ENCODE measurements at places on chromosomes 1 and 21. TPM values are rescaled to one million over a fixed set of nuclear protein-coding genes. Genes with fewer than 3 reads are reported as not detected.

Gene TGFBR3
- 39.3 TPM for total RNA-seq

Gene KRTAP13-2
- total RNA-seq = not detected

DNA sequence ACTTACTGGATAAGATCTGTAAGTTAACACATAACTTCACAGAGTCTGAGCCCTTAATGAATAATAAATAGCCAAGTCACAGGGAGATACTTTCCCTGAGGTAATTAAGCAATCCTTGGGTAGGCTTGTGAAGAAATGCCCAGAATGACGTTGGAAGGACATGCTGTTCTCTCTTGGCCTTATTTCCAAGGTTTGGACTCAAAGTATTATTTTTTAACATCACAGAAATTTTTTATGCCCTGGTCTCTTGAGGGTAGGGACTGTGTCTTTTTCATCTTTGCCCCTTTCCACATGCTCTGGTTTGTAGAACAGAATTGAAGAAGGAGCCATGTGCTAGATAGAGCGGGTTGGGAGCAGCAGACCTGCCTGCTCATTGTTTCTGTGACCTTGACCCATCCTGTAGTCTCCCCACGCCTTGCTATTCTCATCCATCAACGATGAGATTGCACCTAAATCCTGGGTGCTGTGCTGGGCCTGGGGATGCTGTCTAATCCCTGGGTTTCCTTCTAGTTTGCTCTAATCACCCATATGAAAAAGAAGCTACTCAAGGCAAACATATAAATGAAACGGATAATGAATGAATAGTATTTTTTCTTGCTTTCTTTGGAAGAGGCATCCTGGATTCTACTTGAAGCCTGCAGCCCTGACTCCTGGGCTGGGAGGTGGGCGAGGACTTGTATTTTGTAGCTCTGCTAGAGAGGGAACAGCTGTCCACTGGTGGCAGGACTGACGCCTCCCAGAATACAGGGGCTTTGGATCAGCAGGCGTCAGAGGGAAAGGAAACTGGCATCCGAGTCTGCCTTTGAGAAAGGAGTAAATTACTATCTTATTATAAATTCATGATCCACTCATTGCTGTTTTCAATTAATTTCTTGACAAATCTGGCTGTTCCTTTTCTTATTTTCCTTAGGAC is 17.5 kb upstream of the LAMTOR5 start:
- no peaks in the 10 kb centered on the region for H3K4me1 ChIP-seq
- H3K36me3 ChIP-seq = no peaks in the 10 kb centered on the region
- DNase-seq = no peak
- H3K27me3 ChIP-seq = no peaks in the 10 kb centered on the region
- H3K27ac ChIP-seq = no peak overlapping the region
- H3K4me3 ChIP-seq = no peak overlapping the region

- H3K4me1 ChIP-seq = peaks cover 8% of the 10 kb centered on the region
- no peak for DNase-seq
- no peaks in the 10 kb centered on the region for H3K36me3 ChIP-seq
- H3K27me3 ChIP-seq = no peaks in the 10 kb centered on the region
- H3K4me3 ChIP-seq = no peak overlapping the region
These were observed 170.6 kb downstream of the RUNX1 start for GRCh38 chr21:34878501-34878900.

DNA sequence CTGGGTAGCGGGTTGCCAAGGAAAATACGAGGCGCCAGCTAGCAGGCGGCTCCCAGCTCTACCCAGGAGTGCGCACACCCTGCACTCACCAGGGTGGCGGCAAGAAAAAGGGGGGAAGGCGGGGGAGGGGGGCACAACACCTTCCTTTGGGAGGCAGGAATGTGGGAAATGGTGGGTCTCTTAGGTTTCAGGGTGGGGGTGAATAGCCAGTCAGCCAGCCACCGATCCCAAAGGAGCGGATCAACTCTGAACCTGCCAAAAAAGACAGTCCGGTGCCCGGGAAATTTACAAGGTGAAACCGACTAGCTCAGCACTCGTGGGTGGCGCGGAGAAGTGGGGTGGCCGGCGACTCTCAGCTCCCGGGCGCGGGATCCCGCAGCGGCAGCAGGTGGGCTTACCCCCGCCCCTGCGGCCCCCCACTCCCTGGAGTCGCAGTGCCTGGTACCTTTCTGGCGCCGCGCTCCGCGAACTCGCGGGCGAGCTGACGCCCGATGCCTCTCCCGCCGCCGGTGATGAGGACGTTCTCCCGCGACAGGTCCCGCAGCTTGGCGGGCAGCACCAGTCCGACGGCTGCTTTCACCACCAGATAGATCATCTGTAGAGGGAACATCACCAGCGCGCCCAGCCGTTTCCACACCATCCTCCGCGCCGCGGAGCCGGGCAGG is 1.2 kb downstream of the DHRS3 start:
- peak overlapping the region; percentile 76 for H3K4me3 ChIP-seq
- peaks cover 5% of the 10 kb centered on the region for H3K36me3 ChIP-seq
- no peaks in the 10 kb centered on the region for H3K27me3 ChIP-seq

DNA sequence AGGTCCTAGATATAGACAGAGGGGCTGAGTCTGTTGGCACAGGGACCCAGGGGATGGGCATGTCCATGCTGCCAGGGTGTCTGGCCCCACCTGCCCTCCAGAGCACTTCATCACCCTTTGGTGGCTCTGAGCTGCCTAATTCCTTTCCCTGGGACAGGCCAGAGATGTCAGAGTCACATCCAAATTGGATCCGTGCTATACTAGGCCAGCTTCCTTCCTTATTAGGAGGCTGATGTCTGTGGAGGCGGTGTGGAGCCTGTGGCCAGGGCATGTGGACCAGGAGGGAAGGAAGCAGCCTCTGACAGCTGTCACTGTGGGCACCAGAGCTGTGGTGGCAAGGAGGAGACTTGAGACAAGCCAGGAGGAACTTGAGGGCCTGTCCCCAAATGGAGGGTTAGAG is 77.7 kb upstream of the TMEM51 start:
- H3K36me3 ChIP-seq = no peaks in the 10 kb centered on the region
- no peak overlapping the region for H3K4me3 ChIP-seq
- H3K27ac ChIP-seq = no peak overlapping the region
- no peaks in the 10 kb centered on the region for H3K27me3 ChIP-seq

DNA sequence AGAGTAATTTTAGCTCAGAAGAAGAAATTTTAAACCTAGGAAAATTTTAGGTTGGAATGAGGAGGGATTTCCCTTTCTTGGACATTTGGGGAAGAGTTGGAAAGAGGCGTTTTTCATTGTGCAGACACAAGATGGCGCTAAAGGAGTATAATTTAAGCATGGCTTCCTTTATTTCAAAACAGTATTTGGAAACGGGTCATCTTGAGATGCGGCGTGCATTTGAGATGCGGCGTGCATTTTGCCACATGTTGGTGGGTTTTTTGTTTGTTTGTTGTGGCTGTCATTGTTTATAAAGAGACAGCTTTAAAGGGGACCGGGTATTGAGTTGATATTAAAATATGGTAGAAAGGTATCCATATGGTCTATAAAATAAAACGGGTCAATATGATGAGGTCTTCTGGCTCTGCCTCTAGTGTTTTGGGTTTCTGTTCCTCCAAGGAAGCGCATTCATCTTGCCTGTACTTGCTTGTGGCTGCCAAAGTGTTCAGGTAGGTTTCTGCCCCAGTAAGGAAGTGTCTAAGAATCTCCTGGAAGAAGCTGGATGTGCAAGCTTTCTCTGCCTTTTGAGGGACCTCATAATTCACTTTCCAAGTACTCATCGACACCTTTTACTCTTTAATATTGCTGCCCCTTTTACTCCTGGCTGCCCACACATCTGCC is 210.3 kb downstream of the SLC35F3 start:
- H3K27ac ChIP-seq = no peak overlapping the region
- peaks cover 5% of the 10 kb centered on the region for H3K27me3 ChIP-seq
- no peak overlapping the region for H3K4me3 ChIP-seq
- DNase-seq = peak; percentile 46

- DNase-seq = peak; percentile 58
- no peak overlapping the region for H3K4me3 ChIP-seq
- no peaks in the 10 kb centered on the region for H3K27me3 ChIP-seq
- no peak overlapping the region for H3K27ac ChIP-seq
These were observed 440.9 kb downstream of the PRDM2 start for GRCh38 chr1:14140831-14141401.

DNA sequence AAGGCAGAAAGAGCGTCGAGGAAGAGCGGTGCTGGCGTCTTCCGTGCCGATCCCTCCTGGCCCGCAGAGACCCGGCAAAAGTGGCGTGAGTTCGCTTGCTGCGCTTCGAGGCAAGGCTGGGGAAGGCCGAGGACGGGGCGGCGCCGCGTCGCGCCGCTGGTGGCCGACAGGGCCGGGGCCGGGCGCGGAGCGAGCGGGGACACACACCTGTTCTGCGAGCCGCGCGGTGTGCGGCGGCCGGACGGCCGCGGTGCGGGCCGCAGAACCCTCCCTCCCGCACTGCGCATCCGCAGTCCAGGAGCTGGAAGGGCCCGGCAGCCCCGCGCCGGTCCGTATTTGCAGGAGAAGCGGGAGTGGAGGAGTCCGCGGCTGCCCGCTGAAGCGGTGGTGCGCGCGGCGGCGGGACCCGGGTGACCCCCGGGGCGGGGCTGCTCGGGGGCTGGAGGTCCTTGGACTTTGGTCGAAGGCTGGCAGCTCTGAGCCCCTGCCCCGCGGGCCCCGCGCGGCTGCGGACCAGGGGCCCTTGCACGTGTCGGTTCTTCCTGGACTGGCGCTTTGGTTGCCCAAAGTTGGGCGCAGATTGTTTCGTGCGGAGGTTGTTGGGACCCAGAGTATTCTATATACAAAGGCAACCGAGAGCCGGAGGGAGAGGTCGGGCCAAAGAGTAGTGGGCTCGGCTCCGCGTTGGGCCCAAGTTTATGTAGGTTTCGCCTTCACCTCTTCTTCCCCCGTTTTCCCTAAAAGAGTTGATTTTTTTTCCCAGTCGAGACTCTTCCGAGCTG is 2.6 kb downstream of the RNF220 start:
- H3K4me3 ChIP-seq = no peak overlapping the region
- no peaks in the 10 kb centered on the region for H3K36me3 ChIP-seq
- no peak overlapping the region for H3K27ac ChIP-seq
- H3K27me3 ChIP-seq = peaks cover 4% of the 10 kb centered on the region
- peaks cover 4% of the 10 kb centered on the region for H3K4me1 ChIP-seq

- no peaks in the 10 kb centered on the region for H3K4me1 ChIP-seq
- no peak overlapping the region for H3K4me3 ChIP-seq
- no peaks in the 10 kb centered on the region for H3K27me3 ChIP-seq
- H3K36me3 ChIP-seq = no peaks in the 10 kb centered on the region
- DNase-seq = no peak
These were observed 352.1 kb downstream of the TBX15 start for GRCh38 chr1:118636004-118636403.

DNA sequence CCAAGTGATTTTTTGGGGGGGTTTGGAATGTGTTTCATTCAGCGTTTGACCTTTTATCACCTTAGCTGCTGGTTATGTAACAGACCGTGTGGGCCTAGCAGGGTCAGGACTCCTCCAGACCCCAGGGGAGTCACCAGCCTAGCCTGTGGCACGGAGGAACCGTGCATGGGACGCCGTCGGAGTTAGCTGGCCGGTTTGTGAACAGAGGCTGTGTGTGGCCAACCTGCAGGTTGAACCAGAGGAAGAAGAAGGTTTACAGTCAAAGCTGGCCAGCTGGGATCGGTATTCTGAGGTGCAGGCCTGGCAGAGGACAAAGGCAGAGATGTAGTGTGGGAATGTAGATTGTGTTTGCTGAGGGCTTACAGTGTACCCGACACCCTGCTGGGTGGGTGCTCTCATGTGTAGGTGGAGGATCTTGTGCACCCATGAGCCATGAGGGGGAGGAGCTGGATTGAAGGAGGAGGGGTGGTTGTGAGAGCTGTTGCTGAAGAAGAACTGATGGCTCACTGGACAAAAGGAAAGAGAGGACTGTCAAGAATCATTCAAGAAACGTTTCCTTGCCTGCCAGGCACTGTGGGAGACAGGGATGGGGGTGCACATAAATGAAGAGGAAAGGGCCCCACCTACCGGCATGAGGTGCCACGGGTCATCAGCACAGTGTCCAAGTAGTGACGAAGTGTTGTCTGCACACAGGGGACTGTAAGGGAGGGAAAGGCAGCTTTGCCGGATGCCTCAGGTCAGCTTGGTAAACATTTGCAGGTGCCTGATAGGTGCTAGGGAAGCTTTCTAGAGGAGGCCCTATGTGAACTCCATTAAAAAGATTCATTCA is 40.0 kb upstream of the PWP2 start:
- no peaks in the 10 kb centered on the region for H3K27me3 ChIP-seq
- peaks cover 45% of the 10 kb centered on the region for H3K36me3 ChIP-seq
- no peak for DNase-seq

DNA sequence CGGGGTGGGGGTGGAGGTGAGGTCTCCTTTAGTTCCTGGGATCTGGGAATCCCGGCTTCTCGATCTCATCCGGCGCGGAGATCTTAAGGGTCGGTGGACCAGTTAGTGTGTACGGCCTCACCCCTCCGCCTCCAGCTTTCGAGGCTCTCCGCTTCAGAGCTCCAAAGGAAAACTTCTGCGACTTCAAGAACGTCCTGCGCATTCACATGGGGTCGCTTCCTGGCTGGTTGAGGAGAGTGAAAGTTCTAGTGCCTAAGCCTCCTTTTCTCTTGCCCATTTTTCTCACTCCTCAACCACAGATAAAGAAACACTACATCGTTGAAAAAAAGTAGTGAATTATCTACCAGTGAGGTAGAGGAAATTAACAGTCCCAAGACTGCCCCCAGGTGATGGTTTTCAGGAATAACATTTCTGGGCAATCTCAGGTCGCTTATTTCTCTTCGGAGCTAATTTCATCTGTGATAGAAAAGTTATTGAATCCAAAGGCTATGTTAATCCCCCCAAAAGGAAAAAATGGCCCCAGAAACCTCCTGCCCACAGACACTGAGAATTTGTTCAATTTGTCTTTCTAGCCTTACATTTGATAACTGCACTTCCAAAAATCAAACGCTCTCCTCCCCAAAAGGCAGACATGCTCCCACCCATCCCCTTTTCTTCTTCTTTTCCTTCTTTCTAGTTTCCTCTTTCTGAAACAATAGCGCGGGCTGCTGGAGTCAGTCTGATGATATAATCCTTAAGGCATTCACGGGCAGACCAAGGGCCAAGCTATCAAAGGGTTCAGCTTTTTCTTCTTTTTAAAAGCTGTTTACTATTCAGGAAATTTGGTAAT is 20.6 kb upstream of the TBX15 start:
- peaks cover 61% of the 10 kb centered on the region for H3K27me3 ChIP-seq
- DNase-seq = peak; percentile 65
- H3K27ac ChIP-seq = no peak overlapping the region
- no peak overlapping the region for H3K4me3 ChIP-seq
